H4 (cell line): ENCODE measurements at places on chromosomes 5 and 9. TPM values are rescaled to one million over a fixed set of nuclear protein-coding genes. Genes with fewer than 3 reads are reported as not detected.

The CDC20B gene
- not detected in 2 replicates for total RNA-seq

The PAIP2 gene
- 66.1 and 71.8 TPM in 2 replicates for total RNA-seq

The CRHBP gene
- total RNA-seq, result not detected in 2 replicates

The PHPT1 gene
- 100 and 119 TPM in 2 replicates for total RNA-seq

The GABRA1 gene
- 0.62 and 2.4 TPM in 2 replicates for total RNA-seq

The MARCOL gene
- total RNA-seq, result not detected in 2 replicates

The DRD1 gene
- 0.25 and 0.29 TPM in 2 replicates for total RNA-seq

The PCDHGA10 gene
- total RNA-seq, result 1.4 and 1.9 TPM in 2 replicates

The NME5 gene
- 2.6 and 5.6 TPM in 2 replicates for total RNA-seq

The MAML1 gene
- total RNA-seq, result 11.9 and 12.8 TPM in 2 replicates

The CDHR2 gene
- total RNA-seq, result not detected in 2 replicates

DNA sequence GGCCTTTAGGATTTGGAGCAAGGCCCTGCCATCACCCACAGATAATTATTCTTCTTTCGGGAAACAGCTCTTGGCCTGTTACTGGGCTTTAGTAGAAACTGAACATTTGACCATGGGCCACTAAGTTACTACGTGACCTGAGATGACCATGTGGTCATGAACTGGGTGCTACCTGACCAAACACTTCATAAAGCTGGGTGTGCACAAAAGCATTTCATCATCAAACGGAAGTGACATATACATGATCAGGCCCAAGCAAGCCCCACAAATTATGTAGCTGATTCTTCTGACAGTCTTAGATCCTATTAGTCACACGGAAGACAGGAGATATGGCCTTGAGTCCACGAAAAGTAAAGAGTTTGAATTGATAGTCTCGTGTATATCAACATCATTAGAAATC, 130.9 kb upstream of the FBN2 start:
- DNase-seq, result no peak

DNA sequence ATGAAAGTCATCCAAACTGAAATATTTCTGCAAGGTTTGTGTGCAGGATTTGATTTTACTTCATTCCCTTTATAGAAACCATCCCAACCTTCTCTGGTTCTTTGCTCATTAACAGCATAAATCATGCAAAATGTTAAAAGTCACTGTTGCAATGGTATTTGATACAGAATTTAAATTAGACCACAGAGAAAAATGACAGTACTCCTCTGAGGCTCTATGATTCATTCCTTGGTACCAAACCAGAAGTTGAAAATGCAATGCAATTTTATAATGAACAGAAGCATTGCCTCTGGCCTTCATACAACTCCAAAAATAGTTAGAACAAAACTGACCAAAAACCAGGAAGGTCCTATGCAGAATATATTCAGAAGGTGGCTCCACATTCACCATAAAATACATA, 607.1 kb downstream of the TLE1 start:
- no peak for DNase-seq

- DNase-seq, result peak; percentile 95
These were observed 66.8 kb upstream of the IL17B start for GRCh38 chr5:149445739-149446369.

GRCh38 chr5:78841767-78842166, 143.3 kb downstream of the ARSB start:
- DNase-seq, result no peak

GRCh38 chr5:168151041-168151440, 140.4 kb upstream of the WWC1 start:
- DNase-seq, result no peak

- DNase-seq, result peak; percentile 22
These were observed 795 bp downstream of the NDUFAF2 start for GRCh38 chr5:60945813-60946187.

GRCh38 chr5:6710551-6711318, 2.5 kb upstream of the TENT4A start:
- no peak for DNase-seq

DNA sequence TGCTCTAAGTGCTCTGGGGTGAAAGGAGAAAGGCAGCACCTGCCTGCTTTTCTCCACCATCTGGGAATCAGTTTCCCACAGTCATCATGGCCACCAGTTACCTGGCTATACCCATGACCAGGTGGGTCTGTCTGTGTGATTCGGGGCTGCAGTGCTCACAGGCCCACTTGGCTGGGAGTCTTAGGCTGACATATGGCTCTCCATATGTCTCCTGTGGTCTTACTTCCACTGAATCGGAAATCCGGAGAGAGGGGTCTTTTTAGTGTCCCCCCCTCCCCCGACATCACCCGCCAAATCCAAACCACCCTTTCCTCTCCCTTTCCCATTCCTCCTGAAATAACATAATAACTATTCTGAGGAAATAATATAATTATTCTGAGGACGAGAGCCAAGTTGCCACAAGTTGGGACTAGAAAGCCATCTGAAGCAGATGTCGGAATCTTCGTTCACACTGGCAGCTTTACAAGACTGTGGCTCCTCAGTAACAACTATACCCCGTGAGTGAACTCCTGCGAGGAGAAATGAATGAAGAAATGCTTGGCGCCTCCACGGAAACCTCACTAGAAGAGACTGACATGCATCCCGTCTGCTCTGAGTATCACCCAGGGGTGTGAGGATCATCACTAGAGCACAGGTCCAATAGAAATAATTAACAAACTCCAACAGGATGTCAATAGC, 143.4 kb downstream of the MYO10 start:
- no peak for DNase-seq

- no peak for DNase-seq
These were observed 106.5 kb downstream of the BNC2 start for GRCh38 chr9:16763946-16764345.

GRCh38 chr5:160979385-160979784, 127.4 kb upstream of the ATP10B start:
- DNase-seq, result no peak

DNA sequence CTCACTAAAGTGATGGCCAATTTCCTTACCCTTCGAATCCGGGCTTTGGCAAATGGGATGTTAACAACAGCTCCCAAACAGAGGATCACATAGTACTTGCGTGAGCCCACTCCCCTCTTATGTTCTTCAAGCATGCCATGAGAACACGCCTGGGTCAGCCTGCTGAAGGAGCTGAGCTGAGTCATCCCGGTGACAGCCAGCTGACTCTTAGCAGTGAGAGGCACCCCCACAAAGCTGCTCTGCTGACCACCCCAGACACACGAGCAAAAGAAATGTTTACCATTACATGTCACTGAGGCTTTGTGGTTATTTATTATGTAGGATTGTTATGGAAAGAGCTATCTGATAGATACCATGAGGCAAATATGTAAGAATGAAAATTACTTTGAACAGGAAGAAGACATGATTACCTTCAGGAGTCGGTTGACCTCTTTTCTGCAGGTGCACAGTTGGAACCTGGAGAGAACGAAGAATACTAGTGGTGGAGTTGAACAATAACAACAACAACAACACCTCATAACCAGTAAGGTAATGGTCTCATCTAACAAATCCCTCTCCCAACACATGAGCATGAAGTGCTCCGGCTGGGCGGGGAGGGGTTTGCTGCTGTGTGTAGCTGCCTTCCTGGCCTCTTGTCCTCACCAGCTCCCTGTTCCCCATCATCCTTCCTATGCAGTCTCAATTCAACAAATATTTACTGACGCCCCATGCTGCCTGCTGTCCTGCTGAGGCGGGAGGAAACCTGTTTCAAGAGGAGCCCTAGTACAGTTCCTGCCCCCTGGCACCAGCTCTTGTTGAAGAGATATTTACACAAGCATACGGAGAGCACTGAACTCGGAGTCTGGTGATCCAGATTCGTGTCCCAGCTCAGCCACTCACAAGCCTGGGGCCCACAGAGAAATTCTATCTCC, 69.4 kb upstream of the LHFPL2 start:
- no peak for DNase-seq

GRCh38 chr9:86036555-86036954, 62.8 kb downstream of the GOLM1 start:
- no peak for DNase-seq

- DNase-seq, result no peak
These were observed 25.9 kb downstream of the NKD2 start for GRCh38 chr5:1034421-1034905.

DNA sequence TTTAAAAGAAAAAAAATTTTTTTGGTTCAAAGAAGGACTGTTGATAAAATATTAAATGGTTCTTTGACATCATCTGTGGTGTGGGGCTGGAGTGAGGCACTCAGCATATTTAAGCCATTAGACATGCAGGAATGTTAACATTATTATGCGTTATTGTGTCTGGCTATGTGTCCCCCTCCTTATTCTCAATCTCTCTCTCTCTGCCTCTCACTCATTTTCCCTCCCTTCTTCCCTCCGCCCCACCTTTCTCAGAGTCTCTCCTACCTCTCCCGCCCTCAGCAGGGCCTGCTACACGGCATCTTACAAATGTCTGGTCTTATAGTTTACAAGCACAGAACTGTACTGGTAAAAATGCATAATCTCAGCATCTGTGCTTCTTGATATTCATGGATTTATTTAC, 287.8 kb upstream of the TMEM161B start:
- no peak for DNase-seq
